ENCODE measurements at places on chromosomes 2 and 18. TPM values are rescaled to one million over a fixed set of nuclear protein-coding genes. Genes with fewer than 3 reads are reported as not detected.

GRCh38 chr2:17719562-17720371, 33.8 kb downstream of the SMC6 start:
- no peak for DNase-seq

DNA sequence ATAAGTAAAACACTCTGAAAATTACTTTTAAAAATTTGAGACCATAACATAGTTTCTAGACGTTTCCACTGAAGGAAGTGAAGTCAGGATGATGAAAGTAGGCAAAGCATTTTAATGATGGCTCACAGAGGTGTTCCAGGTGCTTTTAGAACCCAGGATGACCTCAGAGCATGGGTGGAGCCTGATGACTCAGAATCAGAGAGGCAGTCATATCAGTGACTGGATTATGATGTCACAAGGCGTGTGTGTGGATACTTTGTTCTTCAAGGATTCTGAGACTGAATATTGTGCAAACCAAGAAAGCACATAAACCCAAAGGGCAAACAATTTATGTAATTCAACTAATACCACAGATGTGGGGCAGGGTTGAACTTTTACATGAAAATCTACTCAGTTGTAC, 208.0 kb upstream of the FBXO11 start:
- DNase-seq, result no peak

DNA sequence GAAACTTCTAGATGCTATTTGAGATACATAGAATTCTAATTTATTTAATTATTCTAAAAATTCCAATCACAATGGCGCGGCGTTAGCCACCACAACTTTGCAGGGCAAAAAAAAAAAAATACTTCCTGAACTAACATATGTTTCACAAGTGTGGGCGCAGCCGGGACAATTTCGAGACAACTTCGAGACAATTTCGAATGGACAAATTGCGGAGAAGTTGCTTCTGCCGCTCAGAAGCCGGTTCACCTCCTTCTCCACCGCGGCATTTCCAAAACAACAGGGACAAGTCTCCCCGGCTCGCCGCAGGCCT, 842 bp downstream of the PAX3 start:
- DNase-seq, result no peak

DNA sequence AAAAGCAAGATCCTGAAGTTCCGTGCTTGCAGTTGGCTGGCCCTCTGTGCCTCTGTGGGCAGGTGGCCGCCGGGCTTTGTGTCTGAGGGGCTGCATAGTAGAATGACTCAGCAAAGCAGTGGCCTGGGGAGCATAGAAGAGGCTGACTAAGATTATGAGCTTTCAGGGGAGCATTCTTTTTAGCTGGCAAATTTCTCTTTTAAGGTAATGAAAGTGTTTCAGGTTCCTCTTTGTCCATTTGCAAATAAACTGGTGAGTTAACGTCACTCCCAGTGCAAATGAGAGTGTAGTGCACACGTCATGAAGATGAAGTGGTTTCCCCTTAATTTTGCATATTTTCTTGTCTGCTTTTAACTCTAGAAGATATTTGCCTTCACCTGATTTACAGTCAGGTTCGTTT, 98.6 kb downstream of the BCL2L11 start:
- no peak for DNase-seq

GRCh38 chr2:102120701-102121159, 21.8 kb upstream of the IL1R1 start:
- DNase-seq, result no peak

- DNase-seq, result no peak
Observed at GRCh38 chr2:136392897-136393505, 275.1 kb upstream of the CXCR4 start.

DNA sequence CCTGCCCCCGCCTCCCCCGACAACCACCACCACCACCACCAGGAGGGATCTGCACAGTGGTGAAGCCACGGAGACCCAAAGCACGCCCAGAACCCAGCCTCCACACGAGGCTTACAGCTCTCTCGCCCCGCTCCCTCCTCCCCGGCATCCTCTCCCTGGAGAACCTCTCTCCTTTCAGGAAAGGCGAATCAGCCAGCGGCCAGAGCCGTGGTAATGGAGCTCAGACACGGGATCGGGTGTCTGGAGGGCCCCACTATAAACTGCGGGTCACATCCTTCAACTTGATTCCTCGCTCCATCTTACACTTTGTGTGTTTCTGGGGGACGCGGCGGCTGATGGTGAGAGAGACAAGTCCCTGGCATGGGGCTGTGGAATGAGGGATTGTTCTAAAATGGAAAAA, 271.5 kb upstream of the SIX2 start:
- no peak for DNase-seq

DNA sequence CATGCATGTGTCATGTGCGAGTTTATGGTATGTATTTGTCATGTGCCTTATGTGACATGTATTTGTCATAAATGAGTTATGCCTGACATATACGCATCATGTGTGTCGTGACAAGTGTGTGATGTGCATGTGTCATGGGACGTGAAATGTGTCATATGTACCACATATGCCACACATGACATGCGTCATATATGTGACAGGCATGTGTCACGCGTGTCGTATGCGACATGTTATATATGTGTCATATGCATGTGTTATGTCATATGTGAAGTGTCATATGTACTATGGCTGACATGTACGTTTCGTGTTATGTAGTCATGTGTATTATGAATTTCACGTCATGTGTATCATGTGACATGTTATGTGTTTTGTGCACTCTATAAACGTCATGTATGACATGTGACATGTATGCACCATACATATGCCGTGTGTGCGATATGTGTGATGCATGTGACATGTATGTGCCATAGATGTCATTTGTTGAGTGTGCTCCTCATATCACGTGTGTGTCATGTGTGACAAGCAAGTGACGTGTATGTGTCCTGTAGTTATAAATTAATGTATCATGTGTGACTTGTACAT, 2152.3 kb upstream of the PIK3C3 start:
- no peak for DNase-seq

GRCh38 chr2:71496156-71496770, 42.9 kb downstream of the DYSF start:
- no peak for DNase-seq

- DNase-seq, result no peak
Observed at GRCh38 chr2:75657798-75658197, 11.2 kb downstream of the MRPL19 start.

- DNase-seq, result no peak
Observed at GRCh38 chr2:232833830-232834229, 36.2 kb upstream of the SNORC start.

DNA sequence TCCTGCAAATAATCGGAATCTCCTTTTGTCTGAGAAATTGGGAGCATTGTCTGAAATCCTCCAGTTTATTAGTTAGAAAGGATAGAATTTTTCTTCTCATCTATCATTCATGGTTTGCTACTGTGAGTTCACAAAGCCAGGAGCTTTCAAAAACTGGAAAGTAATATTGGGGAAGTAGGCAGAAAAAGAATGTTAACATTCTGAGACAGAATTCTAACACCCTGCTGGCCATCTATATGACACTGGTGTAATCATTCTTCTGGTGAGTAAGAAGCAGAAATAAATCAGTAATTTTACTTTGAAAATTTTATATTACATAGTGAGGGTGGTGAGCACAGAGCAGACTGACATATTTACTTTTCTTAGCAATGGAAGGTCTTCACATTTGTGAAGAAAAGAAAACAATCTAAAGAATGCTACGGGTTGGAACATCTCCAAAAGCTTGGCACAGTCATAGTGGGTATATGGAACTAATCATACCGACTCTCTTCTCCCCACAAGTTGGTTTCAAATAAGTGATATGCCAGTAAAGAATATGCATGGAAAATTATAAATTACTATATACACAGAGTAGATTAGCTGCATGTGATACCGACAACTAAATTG, 344.9 kb downstream of the LPIN1 start:
- no peak for DNase-seq

DNA sequence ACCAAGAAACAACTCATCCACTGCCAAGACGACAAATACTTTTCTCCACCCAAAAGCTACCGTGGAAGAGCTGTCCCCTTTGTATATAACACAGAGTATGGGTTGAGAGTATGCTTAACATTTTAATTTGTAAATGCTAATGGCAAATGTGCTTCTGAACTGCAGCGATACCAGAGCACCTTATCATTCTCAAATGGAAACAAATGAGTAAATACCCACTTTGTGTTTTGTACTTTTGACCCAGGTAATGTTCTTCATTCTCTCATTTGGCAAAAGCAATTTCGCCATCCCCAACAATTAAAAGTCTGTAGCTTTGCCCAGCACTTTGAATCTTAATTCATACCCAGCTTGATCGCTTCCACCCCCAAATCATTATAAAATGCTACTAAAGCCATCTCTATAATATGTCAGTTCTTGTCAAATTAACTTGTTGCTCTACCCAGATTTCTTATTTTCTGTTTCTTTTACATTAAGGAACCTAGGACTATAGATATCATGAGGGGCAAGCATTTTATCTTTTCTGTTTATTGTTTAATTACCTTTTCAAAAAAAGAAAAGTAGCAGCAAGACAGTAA, 6.2 kb upstream of the POU3F3 start:
- no peak for DNase-seq

- no peak for DNase-seq
Observed at GRCh38 chr2:80329491-80329890, 24.9 kb upstream of the LRRTM1 start.

GRCh38 chr18:28905509-28905908, 728.6 kb upstream of the CDH2 start:
- no peak for DNase-seq

DNA sequence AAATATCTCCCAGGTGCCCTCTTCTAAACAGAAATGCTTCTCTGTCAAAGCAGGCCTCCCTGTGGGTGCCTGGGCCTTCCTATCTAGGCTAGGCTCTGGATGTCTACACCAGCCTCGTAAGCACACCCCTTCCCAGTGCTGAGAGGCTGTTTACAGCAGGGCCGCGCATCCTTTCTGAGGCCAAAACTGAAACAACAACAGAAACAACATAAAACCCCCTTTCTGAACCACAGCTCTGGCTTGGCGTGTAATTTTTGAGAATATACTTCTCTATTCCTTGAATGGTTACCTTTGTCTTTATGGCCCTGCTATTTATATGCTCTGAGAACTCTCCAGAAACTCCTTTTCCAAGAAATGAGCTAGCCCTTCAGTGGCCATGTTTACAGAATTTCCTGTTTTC, 118.4 kb downstream of the BCL2L11 start:
- DNase-seq, result no peak

- no peak for DNase-seq
Observed at GRCh38 chr18:21117409-21118131, 6.0 kb upstream of the ROCK1 start.

- DNase-seq, result peak; percentile 29
Observed at GRCh38 chr2:45585267-45585861, 25.7 kb downstream of the SRBD1 start.

- DNase-seq, result no peak
Observed at GRCh38 chr2:64595397-64596176, 58.1 kb downstream of the SERTAD2 start.

- no peak for DNase-seq
Observed at GRCh38 chr2:10984418-10985135, 72.8 kb downstream of the KCNF1 start.

DNA sequence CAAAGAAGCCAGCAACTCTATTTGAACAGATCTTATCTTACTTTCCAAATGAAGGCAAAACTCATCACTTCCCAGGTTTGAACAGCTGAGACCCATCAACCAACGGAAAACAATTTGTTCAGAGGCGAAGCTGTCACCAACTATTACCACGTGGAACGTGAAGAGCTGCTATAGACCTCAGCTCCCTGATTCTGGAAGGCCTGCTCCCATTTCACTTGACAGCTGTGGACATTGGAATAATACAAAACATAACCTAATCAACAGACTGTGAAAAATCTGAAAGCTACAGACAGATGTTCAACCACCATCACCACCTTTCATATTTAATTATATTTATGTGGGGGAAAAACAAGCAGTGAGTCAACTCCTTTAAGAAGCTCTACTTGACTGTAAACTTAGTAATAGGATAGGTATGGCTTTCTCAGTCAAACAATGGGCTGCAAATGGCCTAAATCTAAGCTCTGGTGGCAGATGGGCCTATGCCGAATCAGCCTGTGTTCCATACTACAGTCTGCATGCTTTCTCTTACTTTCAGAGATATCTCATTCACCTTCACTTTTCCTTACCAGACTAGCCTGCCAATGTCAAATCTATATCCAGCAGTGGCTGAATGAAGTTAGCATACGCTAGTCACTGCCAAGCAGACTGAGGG, 896.4 kb downstream of the TDRD15 start:
- no peak for DNase-seq

DNA sequence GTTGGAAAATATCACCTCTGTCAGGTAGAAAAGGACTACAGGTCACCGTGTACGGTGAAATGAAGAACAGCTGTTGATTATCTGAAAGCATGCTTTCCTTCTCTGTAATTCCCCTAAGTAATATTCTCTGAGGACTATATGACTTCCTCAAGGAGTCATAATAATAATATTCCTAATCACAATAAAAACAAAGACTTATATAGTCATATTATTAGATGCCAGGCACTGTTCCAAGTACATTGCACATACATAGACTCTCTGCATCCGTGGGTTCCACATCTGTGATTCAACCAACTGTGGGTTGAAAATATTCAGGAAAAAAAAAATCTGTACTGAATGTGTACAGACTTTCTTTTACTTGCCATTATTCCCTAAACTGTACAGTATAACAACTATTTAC, 512.4 kb upstream of the ID2 start:
- no peak for DNase-seq

GRCh38 chr2:65435625-65436168, 3.3 kb upstream of the SPRED2 start:
- DNase-seq, result peak; percentile 56

DNA sequence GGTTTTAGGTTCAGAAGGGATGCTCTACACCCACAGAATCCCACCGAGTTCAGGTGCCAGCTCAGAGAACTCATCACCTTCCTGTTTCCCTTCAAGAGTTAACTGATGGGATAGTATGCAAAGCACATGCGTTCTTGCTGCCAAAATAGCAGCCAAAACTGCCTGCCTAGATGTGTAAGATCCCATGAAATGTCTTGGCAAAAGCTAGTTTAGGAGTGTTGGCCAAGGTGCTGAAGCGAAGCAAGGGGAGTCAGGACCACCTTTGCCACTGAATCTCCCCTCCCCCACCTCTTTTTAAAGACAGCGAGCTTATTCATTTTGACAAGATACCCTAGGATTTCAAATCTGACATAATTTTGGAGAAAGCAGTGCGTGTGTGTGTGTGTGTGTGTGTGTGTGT, 2.1 kb downstream of the DOCK10 start:
- no peak for DNase-seq

Gene NFU1
- 42.8 TPM for total RNA-seq

Gene NXPH2
- 1.3 TPM for total RNA-seq

Gene CFAP53
- 0.47 TPM for total RNA-seq

Gene XDH
- 0.19 TPM for total RNA-seq

Gene LRPPRC
- total RNA-seq, result 52.7 TPM

Gene DOK6
- 0.57 TPM for total RNA-seq

Gene PCBP1
- total RNA-seq, result 45.9 TPM

Gene ACVR1
- total RNA-seq, result 3.0 TPM

Gene KCNJ3
- not detected for total RNA-seq

Gene AQP4
- 0.24 TPM for total RNA-seq

Gene TTN
- total RNA-seq, result 5.4 TPM

Gene LYG2
- not detected for total RNA-seq

Gene TXNDC2
- not detected for total RNA-seq

Gene MAP2
- total RNA-seq, result 2.5 TPM

Gene SCN2A
- total RNA-seq, result 0.24 TPM

Data from thymus (tissue), 14 donors.